ENCODE measurements at places on chromosomes 2 and 18.

- no peak for DNase-seq
Observed at GRCh38 chr2:64311191-64311910, 142.6 kb upstream of the LGALSL start.

DNA sequence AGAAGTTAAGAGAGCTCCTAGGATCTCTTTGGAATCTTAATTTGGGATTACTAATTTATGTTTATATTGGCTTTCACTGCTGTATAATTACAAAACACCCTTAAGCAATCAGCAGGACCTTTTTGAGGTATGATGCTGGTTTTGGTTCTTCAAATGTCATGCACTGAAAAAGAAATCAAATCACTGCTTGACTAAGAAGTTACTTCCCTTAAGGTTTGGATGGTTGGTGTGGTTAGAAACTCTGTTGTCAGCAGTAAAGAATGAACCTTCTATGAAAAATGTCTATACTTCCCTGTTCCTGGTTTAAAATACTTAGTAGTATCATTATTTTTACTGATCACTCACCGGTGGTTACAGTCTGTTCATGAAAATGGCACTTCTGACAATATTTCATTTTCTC is 5.5 kb downstream of the COLEC12 start:
- no peak for DNase-seq

DNA sequence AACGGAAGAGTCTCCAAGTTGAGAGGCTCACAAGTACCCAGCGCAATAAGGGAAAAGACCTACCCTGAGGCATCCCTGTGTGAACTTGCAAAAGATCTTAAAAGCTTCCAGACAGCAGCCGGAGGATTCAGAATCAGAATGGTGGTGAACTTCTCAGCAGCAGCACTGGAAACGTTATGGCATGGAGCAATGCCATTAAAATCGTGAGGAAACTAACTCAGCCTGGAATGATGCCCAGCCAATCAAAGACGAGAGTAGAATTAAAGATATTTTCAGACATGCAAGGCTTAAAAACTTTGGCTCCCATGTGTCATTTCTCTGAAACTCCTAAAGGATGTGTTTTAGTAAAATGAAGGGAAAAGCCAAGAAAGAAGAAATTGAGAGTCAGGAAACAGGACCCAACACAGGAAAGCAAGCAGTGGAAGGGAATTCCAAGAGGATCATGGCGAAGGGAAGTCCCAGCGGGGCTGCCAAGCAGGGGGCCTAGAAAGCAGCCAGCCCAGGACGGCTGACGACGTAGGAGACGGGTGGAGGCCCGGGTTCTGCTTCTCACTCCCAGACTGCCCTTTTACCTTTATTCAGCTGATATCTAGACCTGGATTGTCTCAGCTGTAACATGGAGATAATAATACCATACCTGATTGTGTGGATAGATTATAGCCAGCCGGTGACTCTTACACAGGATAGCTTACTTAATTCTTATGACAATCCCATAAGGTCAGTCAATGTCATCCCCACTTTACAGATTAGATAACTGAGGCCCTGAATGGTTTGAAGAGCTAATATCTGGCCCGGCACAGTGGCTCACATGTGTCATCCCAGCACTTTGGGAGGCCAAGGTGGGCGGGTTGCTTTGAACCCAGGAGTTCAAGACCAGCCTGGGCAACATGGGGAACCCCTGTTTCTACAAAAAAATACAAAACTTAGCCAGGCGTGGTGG is 92.8 kb downstream of the ASAP2 start:
- no peak for DNase-seq

DNA sequence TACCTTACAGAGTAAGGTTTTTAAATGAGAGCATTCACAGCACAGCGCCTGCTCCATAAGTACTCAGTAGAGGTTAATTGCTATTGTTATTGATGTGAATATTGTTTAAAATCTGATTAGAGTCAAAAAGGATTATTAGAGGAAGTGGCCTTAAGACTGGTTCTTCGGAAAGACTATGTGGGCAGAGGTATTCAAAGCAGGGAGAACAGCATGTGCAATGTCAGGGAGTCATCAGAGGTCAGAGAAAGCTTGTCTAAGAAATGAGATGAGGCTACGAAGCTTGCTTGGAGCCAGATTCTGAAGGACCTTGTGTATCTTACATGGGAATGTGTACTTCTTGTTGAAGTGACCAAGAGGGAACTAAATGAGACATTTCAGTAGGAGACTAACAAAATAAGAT is 49.8 kb downstream of the PMS1 start:
- no peak for DNase-seq

DNA sequence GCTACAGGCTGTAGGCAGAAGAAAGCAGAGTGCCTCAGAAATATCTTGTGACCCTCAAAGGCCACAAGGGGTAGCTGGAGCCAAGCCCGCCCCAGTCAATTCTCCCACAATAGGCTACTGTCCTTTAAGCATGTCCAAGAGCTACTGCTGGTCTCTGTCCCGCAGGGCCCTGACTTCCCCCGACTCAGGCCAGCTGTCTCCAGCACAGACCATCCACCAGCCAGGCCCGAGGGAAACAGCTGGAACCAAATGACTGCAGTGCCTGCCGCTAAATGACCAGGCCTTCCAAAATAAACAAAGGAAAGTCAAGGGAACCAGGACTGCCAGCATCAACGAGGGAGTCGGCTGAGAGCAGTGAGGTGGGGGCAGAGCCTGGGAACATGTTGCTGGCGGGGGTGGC is 36.7 kb downstream of the MCFD2 start:
- no peak for DNase-seq

- no peak for DNase-seq
Observed at GRCh38 chr2:218039171-218039570, 29.9 kb upstream of the RUFY4 start.

- peak; percentile 69 for DNase-seq
Observed at GRCh38 chr2:64698668-64699444, 45.1 kb upstream of the SERTAD2 start.

DNA sequence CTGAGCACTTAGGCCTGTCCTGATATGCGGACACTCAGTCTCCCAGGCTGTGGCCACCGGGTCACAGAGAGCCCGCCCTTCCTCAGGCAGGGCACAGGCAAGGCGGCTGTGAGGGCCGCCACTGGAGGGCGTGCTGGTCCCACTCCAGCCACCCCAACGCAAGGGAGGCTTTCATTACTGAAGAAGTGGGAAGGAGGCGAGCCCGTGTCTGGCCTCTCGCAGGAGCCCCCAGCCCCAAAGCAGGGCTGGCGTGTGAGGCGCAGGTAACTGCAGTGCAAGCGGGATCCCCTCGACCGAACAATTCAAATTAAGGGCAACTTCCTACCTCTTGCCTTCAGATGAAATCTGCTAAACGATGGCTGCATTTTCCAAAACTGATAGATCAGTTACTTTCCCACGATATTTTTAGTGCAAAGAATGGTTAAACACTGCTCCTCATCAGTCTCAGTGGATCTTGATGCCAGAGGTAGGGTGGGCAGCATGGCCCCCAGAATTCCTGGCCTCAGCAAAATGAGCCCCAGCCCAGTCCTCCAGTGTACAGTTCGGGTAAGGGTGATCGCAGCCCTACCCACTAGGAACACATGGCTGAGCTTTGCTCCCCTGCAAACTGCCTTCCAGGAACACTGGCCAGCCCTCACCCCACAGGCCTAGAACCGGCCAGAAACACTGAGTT is 97.2 kb downstream of the SEPTIN10 start:
- no peak for DNase-seq

- DNase-seq, result no peak
Observed at GRCh38 chr2:151544449-151544848, 134.7 kb downstream of the RIF1 start.

DNA sequence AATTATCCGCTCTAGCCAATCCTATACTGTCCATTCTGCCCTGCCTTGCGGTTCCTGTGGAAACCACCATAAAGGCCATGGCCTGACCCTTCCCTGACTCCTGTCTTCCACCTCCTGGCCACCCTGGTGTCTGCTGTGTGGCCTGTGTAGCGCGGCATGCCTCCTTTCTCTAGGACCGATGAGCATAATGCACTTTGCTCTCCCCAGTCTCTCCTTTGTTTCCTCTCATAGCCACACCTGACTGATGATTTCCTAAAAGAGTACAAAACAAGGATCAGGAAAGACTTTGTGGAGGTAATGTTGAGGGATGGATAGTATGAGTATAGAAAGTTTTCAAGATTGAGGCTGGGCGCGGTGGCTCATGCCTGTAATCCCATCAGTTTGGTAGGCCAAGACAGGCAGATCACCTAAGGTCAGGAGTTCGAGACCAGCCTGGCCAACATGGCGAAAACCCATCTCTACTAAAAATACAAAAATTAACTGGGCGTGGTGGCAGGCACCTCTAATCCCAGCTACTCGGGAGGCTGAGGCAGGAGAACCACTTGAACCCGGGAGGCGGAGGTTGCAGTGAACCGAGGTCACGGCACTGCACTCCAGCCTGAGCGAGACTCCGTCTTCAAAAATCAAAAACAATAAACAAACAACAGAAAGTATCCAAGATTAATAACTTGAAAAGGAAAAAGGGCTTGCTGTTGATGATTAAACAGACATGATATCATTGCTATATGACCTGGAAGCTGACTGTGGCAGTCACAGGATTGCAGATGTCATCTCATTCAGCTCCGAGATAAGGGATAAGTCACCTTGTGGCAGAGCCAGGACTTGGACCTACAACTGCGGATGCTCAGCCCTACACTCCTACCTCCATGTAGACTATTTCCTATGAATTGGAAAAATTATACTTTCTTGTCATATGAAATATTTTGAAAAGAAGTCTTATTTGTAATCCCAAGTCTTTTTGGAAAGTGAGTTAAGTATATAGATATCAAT is 16.6 kb downstream of the SOWAHC start:
- no peak for DNase-seq

- no peak for DNase-seq
Observed at GRCh38 chr2:138632066-138632620, 130.6 kb downstream of the SPOPL start.

DNA sequence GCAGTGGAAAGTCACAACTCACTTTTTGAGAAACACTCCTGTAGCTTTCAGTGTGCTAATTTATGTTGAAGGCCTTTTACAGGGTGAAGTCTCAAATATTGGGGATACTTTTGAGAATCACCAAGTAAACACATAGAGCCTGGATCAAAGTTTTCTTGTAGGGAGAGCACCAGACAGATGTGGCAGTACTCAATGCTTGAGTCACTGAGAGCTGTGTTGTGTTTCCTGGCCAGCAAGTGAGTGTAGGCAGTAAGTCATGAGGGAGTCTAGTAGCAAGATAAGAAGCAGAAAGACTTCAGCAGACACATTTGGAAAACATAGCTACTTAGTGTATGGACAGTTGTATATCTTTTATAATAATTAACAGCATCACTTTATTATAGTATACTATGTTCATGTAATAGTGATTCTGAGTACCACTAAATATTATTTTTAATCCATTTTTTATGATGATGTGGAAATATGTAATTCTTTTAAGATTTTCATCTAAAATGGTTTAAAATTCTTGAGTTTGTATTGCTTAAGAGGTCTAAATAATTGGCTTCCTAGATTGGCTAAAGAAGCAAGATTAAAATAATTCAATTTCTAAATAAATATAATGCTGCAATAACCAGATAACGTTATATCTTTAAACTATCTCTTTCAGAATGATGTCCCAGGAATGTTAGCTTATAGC is 12.8 kb downstream of the PSMD1 start:
- no peak for DNase-seq

GRCh38 chr2:201448701-201449100 is 2.6 kb downstream of the TRAK2 start:
- no peak for DNase-seq

GRCh38 chr2:6748406-6749067 is 117.2 kb downstream of the CMPK2 start:
- no peak for DNase-seq

DNA sequence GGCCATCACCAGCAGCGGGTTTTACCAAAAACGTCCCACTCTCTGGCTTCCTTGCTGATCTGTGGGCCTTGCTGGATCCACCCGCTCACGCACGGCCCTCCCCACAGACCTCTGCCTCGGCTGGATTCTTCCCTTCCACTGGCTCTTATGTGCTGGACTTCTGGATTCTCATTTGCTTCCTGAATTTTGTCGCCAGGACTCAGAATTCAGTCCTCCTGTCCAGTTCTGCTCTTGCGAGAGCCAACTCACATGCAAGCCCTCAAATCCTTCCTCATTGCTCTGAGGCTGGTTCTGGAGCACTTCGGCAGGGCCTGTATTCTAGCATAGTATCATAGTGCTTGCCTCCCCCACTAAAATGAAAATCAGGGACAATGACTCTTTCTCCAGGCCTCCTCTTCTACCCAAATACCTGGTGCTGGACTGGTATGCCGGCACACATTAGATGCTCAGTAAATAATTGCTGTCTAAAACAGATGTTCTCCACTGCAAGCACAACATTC is 115.5 kb downstream of the ATL2 start:
- no peak for DNase-seq

GRCh38 chr2:29463181-29463900 is 348.1 kb downstream of the CLIP4 start:
- DNase-seq, result peak; percentile 41

- DNase-seq, result no peak
Observed at GRCh38 chr18:36083729-36084128, 16.4 kb upstream of the RPRD1A start.

- no peak for DNase-seq
Observed at GRCh38 chr18:57429167-57430078, 5.8 kb upstream of the ONECUT2 start.

GRCh38 chr2:71816815-71817214 is 330.8 kb downstream of the CYP26B1 start:
- no peak for DNase-seq

DNA sequence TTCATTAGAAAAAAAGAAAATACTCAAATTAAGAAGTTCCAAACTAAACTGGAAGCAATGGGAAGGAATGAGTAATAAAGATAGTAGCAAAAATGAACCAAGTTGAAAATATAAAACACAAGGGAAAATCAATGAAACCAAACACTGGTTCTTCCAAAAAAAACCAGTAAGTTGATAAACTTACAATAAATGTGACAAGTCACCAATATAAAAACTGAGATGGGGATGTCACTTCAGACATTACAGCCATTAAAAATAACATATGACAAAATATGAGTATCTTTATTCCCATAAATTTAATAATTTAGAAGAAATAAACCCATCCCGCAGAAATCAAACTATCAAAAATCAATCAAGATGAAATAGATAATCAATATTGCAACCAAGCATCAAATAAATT is 633.9 kb upstream of the RAB6C start:
- no peak for DNase-seq

DNA sequence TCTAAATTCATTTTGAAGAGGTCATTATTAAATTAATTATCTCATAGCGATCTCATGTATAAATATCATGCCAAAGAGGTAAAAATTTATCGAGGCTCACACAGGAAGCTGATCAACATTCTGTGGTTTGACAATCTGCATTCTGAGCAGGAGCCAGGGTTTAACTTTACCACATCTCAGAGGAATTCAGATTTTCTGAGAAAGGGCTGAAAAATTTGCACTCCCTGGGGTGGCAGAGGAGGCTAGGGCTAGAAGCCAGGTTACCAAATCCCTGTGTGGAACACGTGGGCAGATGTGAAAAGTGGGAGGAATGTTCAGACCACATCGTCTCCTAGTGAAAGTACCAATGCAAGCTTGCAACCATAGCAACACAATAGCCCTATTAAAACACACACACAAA is 63.5 kb upstream of the CTLA4 start:
- peak; percentile 98 for DNase-seq

DNA sequence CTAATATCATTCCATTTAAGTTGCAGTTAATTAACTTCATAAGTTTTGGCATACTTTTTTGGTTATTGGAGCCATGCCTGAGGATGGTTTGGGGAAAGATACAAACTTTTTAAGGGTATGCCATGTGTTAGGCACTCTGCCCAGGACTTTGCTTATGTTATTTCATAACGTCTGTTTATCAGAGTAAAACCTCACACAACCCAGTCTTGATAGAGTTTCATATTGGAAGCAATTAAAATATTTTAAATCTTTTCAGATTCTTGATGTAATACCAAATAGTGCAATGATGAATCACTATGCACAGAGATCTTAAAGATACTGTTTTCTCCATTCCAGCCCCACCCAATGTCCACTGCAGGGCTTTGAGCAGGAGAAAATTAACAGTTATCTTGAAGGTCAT is 529.1 kb upstream of the HNMT start:
- DNase-seq, result no peak

Data from GM04504 (cell line).